ENCODE measurements at places on chromosomes 2 and 18.

GRCh38 chr2:238176613-238177012 is 17.8 kb downstream of the ERFE start:
- DNase-seq: no peak

GRCh38 chr2:28049899-28050298 is 159.4 kb downstream of the BABAM2 start:
- no peak for DNase-seq

DNA sequence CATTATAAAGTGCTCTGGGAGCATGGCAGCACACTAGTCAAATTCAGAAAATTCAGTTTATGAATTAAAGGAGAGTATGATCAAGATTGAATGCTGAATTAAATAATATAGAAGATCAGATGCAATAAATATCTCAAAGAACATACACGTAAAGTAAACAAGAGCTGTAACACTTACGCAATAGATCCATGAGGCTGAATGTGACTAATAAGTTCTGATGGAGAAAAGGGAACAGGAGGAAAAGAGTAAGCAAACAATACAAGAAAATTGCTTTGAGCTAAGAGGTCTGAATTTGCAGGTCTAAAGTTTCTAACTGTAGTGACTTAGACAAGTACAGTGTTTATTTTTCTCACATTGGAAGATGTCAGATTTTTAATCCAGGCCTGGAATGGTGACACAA is 646.7 kb upstream of the ZNF804A start:
- no peak for DNase-seq

- no peak for DNase-seq
Measured at GRCh38 chr18:79010802-79011201, 31.2 kb downstream of the SALL3 start.

- no peak for DNase-seq
Measured at GRCh38 chr18:59748628-59749360, 51.6 kb upstream of the CCBE1 start.

- no peak for DNase-seq
Measured at GRCh38 chr2:174693344-174693743, 70.9 kb downstream of the CHRNA1 start.

DNA sequence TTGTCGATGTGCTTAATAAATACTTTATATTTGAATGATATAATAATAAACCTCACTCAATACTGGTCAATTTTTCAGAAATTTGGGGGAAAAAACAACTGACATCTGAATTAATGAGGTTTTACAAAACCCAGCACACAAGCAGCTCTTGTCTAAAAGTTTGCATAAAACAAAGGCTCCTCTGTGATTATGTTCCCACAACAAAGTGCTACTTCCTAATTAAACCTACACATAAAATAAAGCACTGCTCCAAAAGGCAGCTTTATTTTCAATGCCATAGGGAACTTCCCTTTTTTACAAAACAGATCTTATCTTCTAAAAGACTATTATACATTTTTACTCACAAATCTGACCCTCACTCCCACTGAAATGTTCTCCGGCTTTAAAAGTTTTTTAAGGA is 47.1 kb downstream of the LAMA1 start:
- no peak for DNase-seq

GRCh38 chr2:97267411-97268074 is 154.6 kb downstream of the ANKRD36 start:
- DNase-seq: peak; percentile 9

- DNase-seq: no peak
Measured at GRCh38 chr2:155382776-155383175, 684.3 kb downstream of the KCNJ3 start.

GRCh38 chr2:240585101-240585500 is 1.4 kb upstream of the CAPN10 start:
- DNase-seq: peak; percentile 5

GRCh38 chr18:74275736-74276135 is 16.0 kb downstream of the CYB5A start:
- no peak for DNase-seq

DNA sequence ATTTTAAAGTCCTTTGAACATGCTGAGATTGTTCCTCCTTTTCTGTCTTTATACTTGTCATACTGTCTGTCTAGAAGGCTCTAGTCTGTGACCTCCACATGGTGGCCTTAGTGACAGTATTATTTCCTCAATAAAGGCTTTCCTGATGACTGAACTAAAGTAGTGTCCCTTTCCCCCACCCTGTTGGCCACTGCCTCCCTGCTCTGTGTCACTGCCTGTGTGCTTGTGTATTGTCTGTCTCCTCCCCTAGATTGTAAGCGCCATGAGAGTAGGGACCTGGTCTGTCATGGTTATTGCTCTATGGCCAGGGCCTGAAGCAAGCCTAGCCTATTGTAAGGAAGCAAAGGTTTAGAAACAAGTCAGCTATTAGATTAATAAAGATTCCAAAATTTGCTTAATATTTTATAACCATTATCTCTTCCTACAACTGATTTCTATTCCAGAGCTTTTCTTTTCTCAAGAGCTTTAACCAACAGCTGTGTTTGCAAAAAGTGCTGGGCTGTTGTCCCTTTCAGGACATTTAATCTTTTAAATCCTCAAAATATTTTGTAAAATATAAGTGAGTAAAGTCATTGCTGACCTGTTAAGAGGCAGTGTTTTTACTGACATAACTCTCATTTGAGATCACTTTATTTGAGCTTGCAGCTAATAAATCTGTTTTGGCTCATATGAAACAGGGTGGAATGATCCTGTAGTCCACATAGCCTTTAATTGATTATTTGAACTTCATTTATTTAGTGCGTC is 35.5 kb downstream of the DIS3L2 start:
- no peak for DNase-seq

GRCh38 chr2:72033636-72034035 is 114.0 kb downstream of the CYP26B1 start:
- DNase-seq: no peak

- DNase-seq: no peak
Measured at GRCh38 chr2:238128534-238129001, 9.9 kb upstream of the KLHL30 start.

DNA sequence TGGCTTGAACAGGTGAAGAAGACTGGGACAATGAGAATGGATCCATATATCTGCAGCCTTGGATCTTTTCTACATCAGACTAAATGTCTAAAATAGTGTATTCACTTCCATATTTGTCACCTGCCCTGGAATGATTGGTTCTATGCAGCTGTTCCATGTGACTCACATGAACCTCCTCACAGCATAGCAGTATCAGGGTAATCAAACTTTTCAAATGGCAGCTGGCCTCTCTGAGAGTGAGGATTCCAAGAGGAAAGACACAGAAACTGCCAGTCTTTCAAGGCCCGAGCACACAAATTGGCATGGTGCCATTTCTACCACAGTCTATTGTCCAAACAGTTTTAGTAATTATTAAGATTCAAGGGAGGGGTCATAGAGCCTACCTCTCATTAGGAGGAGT is 859.3 kb downstream of the BCL11A start:
- no peak for DNase-seq
